LHCN-M2 (cell line): ENCODE measurements at places on chromosomes 5 and 9.
A peak's percentile ranks its signal among the peaks of the same experiment; 100 is the strongest.

DNA sequence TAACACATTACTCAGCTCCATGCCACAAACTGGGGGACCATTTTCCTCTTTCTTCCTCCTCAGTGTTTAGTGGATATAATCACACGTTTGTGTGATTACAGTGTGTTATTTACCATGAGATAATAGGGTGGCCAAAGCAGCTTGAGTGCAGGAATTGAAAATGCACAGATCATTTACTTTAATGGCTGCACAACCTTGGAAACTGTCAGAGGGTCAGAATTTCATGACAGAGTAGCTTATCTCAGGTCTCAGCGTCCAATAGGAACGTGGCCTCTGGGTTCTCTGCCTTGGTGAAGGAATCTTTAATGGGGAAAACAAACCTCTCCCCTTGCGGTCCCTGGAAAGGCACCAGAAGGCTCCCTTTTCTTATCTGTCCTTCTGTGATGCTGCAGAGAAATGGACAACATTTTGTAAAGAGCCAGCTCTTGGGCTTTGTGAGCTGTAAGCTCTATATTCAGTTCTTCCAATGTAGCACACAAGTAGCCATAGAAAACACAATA, 87.4 kb upstream of the CD180 start:
- DNase-seq, result no peak

DNA sequence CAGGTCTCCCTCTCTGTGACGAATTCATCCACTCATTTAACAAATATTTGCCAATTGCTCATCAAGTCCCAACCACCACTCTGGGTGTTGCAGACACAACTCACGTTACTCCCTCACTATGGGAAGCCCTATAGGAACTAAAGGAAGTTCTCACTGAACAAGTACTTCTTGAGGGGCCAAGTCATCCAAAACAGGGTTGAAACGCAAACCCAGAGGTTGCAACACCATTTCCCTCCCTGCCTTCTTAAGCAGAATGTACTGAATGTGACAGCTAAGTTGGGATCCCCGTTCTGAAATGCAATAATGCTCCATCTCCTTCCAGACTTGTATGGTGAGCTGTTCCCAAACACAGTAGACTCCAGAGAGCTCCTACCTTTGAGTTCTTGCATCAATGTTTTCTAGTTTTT, 34.3 kb downstream of the EPB41L4B start:
- DNase-seq, result peak; percentile 78

- DNase-seq, result peak; percentile 38
Observed at GRCh38 chr9:92289708-92290390, 3.6 kb downstream of the IARS1 start.

GRCh38 chr9:137380606-137381005, 42.4 kb downstream of the EXD3 start:
- DNase-seq, result no peak

DNA sequence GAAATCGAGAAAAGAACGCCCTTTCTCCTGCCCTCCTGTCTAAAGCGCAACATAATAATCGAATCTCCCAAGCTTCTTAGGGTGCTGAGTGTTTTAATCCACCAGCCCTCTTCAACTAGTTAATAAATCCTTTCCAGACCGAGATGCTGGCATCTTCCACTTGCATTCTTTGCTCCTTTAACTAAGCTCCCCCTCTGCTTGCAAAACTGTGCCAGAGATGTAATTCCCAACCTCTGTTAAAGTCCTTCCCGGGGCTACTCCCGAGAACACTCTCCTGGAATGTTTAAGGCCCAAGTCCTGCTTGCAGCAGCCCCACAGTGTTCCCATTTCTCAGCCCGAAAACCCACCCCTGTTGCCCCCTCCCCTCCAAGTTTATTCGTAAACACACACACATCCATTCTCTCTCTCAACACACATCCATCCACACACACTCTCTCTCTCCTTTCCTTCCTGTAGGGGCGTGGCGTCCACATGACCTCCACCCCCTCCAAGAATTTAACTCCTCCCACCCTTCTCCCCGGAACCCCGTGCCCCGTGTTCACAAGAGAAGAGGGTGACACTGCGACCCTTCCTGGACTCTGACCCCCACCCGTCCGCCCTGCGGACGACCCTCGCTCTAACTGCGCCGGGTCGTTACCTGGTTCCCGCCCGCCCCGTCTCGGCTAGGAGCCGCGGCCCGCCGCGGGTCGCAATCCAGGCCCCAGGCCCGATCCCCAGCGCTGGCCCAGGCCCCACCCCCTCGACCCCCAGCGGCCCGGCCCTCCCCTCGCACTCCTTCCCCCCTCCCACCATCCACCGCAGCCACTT, 7.0 kb upstream of the MGAT1 start:
- DNase-seq, result peak; percentile 90

- DNase-seq, result no peak
Observed at GRCh38 chr9:126755317-126755875, 49.4 kb upstream of the ZBTB43 start.

DNA sequence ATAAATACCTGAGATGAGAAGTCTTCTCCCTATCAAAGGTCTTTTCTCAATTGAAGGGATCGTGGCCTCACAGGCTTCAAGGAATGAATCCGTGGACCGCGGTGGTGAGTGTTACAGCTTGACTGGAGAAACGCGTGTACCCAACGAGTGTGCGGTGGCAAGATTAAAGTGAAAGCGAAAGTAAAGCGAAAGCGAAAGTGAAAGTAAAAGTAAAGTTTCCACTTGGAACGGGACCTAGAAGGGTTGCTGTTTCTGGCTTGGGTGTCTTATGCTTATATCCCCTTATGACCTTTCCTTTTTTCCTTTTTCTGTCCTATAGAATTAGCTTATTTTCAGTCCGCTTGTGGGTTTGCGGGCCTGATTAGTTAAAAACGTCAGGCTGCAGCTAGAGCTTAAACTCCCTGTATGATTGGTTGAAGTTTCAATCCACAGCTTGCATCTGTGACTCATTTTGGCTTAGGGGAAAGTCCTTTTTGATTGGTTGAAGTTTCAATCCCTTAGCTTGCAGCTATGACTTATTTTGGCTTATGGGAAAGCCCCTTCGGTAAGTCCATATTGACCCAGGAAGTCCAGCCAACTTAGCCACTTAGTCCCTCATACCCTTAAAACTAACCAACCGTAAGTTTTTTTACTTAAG, 924.3 kb upstream of the CDH10 start:
- DNase-seq, result no peak

GRCh38 chr5:36728697-36729543, 122.5 kb downstream of the SLC1A3 start:
- peak; percentile 71 for DNase-seq

DNA sequence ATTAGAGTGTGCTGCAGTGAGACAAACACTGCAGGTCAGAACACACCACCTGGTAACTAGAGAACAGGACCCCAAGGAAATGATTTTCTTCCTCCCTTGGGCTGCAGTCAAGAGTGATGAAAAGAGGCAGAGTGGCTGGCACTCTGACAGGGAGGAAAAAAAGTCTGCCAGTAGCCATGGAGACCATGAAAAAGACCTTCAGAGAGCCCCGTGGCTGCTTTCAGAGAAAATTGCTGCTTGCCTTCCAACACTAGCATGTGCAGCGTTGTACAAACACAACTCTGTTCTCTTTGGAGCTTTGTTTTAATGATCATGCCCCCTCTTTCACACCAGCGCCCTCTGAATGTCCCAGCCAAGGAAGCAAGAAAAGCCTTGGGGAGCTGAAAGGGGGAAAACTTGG, 68.8 kb downstream of the ANKRD55 start:
- DNase-seq, result no peak

DNA sequence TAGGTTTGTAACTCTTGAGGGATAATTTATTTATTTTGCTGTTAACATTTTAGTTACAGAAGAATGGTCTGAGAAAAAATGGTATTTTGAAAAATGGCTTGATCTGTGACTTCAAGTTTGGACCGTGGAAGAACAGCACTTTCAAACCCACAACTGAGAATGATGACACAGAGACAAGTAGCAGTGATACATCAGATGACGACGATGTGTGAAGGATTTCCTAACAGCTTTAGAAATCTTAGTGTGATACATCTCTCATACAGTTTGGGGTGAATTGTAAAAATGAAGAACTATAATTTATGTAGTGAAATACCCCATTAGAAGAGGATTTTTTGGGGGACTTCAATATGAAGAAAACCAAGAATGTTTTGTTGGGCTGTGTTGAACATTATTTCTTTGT, 88.7 kb downstream of the GPBP1 start:
- no peak for DNase-seq

GRCh38 chr5:35487233-35488025, 130.2 kb upstream of the SPEF2 start:
- DNase-seq, result no peak

DNA sequence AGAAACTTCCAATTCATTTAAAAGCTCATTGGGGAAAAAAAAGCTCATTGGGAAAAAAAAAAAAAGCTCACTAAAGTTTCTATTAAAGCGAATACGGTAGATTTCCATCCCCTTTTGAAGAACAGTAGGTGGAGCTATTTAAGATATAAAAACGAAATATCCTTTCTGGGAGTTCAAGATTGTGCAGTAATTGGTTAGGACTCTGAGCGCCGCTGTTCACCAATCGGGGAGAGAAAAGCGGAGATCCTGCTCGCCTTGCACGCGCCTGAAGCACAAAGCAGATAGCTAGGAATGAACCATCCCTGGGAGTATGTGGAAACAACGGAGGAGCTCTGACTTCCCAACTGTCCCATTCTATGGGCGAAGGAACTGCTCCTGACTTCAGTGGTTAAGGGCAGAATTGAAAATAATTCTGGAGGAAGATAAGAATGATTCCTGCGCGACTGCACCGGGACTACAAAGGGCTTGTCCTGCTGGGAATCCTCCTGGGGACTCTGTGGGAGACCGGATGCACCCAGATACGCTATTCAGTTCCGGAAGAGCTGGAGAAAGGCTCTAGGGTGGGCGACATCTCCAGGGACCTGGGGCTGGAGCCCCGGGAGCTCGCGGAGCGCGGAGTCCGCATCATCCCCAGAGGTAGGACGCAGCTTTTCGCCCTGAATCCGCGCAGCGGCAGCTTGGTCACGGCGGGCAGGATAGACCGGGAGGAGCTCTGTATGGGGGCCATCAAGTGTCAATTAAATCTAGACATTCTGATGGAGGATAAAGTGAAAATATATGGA, at the start of gene PCDHGA12:
TSS of gene PCDHGA12 (plus strand) at position 176 of the 782 bp plus-strand sequence. CDS start at position 429, 253 bp downstream.
- DNase-seq, result peak; percentile 83

- DNase-seq, result no peak
Observed at GRCh38 chr9:132733260-132733815, 63.1 kb downstream of the GTF3C4 start.

DNA sequence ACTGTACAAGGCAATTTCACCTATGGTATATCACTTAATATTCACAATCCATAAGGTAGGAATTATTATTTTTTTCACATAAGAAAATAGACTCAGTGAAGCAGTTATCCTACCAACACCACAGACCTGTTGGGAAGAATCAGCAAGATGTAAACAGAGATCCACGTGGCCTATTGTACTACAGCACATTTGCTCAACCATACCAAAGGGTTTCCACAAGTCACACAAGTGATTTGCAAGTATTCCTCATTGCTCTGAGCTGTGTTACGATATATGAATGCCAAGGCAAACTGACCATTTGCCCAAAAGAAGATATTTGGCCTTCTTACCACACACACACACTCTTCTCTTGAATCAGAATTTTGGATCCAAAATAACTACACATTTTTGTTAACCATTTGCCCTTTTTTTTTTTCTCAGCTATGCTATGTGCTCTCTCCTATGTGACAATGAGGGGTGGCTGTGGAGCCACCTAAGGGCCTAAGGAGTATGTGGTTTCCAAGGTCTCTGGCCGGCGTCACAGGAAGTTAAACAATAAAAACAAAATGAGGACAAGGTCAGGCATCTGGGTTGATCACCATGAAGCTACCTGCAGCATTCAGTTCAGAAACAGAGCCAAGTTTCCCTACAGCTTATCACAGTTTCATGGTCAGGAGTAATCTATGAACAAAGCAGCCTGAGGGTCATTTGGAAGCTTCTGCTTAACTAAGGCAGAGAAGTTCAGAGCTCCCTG, 171.0 kb upstream of the FREM1 start:
- no peak for DNase-seq

- DNase-seq, result peak; percentile 89
Observed at GRCh38 chr9:133368249-133368881, 7.5 kb downstream of the SURF4 start.

DNA sequence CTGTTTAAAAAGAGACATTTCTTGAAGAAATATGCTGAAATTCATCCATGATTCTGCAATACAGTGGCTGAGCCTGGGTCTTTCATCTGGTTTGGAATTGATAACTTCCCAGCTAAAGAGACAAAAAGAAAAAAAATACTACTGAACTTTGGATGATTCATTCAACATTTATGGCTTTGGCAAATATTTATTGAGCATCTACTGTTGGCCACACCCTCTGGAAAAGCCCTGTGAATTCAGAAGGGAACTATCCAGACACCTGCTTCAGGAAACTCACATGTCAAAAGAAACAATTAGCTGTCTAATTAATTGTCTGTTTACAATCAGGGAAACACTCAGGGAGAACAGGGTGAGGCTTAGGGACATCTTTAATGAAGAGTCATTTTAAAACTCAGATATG, 17.8 kb upstream of the ZNF622 start:
- no peak for DNase-seq

GRCh38 chr5:84379749-84380148, 4.9 kb downstream of the EDIL3 start:
- DNase-seq, result peak; percentile 58

GRCh38 chr5:101590384-101590783, 687.3 kb upstream of the ST8SIA4 start:
- DNase-seq, result no peak

GRCh38 chr9:69412741-69413150, 87.7 kb downstream of the ENTREP1 start:
- DNase-seq, result peak; percentile 58

DNA sequence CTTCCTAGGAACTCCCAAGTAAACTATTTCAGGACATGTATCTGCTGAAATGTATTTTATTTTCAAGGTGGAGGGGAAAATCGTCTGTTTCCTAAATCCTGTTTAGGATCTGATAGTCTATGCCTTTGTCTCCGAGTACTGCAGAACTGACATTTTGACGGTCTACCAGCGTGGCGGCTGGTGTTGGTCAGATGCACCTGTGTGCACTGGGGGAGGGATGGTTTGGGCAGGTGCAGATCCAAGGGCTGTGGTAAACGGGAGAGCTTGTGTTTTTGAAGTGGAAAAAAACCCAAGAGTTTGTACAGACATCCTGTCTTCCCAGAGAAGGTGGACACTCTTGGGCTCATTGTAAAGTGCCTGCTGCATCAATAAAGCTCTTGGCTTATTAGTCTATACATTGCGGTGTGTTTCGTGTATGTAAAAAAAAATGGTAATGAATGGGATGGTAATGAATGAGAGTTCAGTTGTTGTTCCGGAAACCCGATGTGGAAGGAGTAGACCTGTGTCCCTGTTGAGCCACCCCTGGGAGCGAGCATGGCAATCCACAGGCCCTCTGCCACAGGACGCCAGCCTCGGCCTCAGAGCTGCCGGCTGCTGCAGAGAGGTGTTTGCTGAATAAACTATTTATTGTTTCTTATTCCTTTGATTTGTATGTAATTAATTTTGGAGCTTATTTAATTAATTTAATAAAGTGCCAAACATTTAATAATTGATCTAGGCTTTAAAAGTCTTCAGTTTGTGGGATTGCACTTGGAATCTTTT, 15.3 kb downstream of the ARPC5L start:
- no peak for DNase-seq

DNA sequence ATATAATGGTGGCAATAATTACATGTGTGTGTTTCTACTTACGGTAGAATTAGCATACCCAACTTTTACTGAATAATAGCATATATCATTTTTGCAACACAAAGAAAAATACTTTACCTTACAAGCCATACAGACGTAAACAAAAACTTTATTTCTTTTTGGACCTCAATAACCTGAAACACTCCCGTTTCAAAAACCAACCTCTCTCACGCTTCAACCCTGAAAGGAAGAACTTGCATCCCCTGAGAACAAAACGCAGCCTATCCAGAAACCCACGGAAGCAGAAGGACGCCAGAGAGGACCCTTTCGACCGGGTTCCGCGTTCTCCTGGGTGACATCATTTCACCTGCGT, at the start of gene RNF38:
TSS of gene RNF38 (minus strand) at position 290 of the 352 bp plus-strand sequence. CDS start at position 129, 161 bp downstream.
- DNase-seq, result no peak

GRCh38 chr9:120689860-120690259, 24.4 kb downstream of the MEGF9 start:
- DNase-seq, result peak; percentile 87
